ENCODE measurements at places on chromosomes 4 and X. TPM values are rescaled to one million over a fixed set of nuclear protein-coding genes. Genes with fewer than 3 reads are reported as not detected.

The KIT gene
- 3.3 TPM for total RNA-seq

DNA sequence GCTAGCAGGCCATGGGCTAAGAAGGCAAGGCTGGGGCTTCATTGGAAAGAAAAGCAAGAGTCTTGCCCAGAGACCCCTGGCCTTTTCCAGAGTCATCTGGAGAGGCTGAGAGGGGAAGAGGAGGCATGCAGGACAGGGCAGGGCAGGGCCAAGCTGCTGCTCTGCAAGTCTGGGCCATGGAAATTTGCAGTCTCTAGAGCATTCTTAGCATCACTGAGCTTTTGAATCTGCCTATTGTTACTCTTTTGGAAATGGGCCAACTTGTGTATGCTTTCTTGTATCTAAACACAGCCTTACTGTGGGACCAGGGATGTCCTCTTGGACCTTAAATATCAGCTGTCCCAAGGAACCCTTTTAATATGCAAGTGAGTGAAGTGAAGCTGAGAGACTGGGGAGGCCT, 560.5 kb downstream of the MID1IP1 start:
- no peak overlapping the region for H3K27ac ChIP-seq
- H3K4me3 ChIP-seq = no peak overlapping the region
- DNase-seq = no peak
- H3K36me3 ChIP-seq = no peaks in the 10 kb centered on the region

GRCh38 chrX:50204364-50204899, at the start of gene CCNB3:
Gene CCNB3, plus strand, starts transcription at chrX:50204765. Its CDS starts 80,399 bp downstream, at chrX:50285164.
- peak within 1 kb of the TSS; percentile 42 for H3K4me3 ChIP-seq
- H3K27ac ChIP-seq = peak within 1 kb of the TSS; percentile 30
- H3K27me3 ChIP-seq = no peaks in the 10 kb centered on the region
- H3K4me1 ChIP-seq = no peaks in the 10 kb centered on the region

The SOWAHB gene
- total RNA-seq = not detected

DNA sequence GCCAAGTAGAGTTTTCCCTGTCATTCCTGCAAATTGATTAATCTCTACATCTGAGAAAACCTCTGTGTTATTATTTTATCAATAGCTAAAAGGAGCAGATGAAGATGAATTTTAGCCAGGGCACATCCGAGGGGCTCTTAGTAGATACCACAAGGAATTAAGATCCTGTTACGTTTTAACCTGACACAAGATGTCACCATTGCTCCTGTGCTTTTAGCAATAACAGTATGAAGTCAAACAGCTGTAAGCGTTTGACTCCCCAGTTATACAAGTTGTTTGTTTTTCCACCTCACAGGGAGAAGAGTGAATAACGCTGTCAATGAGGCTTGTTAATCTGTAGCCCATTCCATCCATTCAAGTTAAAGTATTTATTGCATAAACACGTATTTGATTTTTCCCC, 76.0 kb upstream of the AP1S2 start:
- H3K4me3 ChIP-seq = no peak overlapping the region
- no peaks in the 10 kb centered on the region for H3K27me3 ChIP-seq
- no peaks in the 10 kb centered on the region for H3K4me1 ChIP-seq
- H3K36me3 ChIP-seq = no peaks in the 10 kb centered on the region

GRCh38 chrX:109872021-109872732, 130.7 kb upstream of the TMEM164 start:
- H3K4me3 ChIP-seq = no peak overlapping the region
- no peaks in the 10 kb centered on the region for H3K36me3 ChIP-seq
- no peaks in the 10 kb centered on the region for H3K27me3 ChIP-seq
- H3K27ac ChIP-seq = no peak overlapping the region

GRCh38 chr4:27360790-27361267, 500.2 kb downstream of the STIM2 start:
- H3K4me3 ChIP-seq = no peak overlapping the region
- H3K4me1 ChIP-seq = no peaks in the 10 kb centered on the region
- no peak overlapping the region for H3K27ac ChIP-seq
- no peaks in the 10 kb centered on the region for H3K36me3 ChIP-seq
- peak; percentile 5 for DNase-seq

- H3K4me3 ChIP-seq = no peak overlapping the region
- no peaks in the 10 kb centered on the region for H3K27me3 ChIP-seq
- no peak for DNase-seq
- no peak overlapping the region for H3K27ac ChIP-seq
- H3K4me1 ChIP-seq = no peaks in the 10 kb centered on the region
Observed at GRCh38 chr4:72073816-72074215, 42.0 kb downstream of the NPFFR2 start.

DNA sequence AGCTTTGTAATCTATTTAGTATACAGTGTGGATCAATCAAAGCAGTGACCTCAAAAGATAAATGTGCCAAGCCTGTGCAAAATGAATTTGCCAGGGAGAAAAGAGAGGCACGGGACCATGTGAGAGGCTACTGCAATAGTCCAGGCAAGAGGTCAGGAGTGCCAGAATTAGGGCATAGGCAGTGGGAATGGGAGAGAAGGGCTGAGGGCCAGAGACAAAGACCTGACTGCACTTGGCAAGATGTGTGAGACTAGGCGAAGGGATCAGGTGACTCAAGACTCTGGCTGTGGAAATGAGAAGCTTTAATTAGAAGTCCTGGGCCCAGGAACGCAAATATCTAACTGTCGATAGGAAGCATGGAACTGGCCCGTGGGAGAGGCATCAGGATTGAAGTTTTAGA, 168.1 kb downstream of the DHX15 start:
- H3K27ac ChIP-seq = no peak overlapping the region
- DNase-seq = peak; percentile 36
- H3K36me3 ChIP-seq = no peaks in the 10 kb centered on the region

DNA sequence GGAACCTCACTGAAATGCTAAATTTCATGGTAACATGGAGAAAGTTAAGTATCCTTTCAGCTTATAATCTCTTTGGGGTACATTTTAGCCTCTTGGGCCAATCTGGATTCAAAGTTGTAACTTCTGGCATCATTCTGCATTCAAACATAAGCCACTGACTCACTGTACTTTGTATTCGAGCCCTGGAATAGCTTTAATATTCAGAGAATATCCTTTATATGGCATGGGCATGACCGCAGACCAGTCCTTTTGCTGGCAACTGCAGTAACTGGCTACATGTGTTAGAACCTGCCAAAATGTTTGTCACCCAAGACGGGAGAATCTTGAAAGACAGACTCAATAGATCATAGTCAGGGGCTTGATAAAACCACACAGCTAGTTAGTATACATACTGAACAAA, 3.3 kb downstream of the GASK1B start:
- no peak for DNase-seq
- H3K36me3 ChIP-seq = peaks cover 4% of the 10 kb centered on the region
- H3K4me3 ChIP-seq = peak overlapping the region; percentile 72
- H3K27me3 ChIP-seq = no peaks in the 10 kb centered on the region

The TMEM35A gene
- total RNA-seq = 0.13 TPM

The VBP1 gene
- 49.1 TPM for total RNA-seq

- H3K36me3 ChIP-seq = no peaks in the 10 kb centered on the region
- no peak overlapping the region for H3K27ac ChIP-seq
- DNase-seq = no peak
Observed at GRCh38 chrX:104330966-104331365, 76.2 kb upstream of the ESX1 start.

GRCh38 chrX:108070891-108071290, 20.5 kb downstream of the PSMD10 start:
- no peak for DNase-seq
- H3K4me3 ChIP-seq = no peak overlapping the region
- H3K27me3 ChIP-seq = peaks cover 44% of the 10 kb centered on the region
- no peaks in the 10 kb centered on the region for H3K4me1 ChIP-seq
- no peak overlapping the region for H3K27ac ChIP-seq
- no peaks in the 10 kb centered on the region for H3K36me3 ChIP-seq

- H3K4me1 ChIP-seq = no peaks in the 10 kb centered on the region
- no peak for DNase-seq
- H3K27ac ChIP-seq = no peak overlapping the region
- no peaks in the 10 kb centered on the region for H3K36me3 ChIP-seq
- H3K4me3 ChIP-seq = no peak overlapping the region
Observed at GRCh38 chr4:87807402-87807801, 8.0 kb downstream of the IBSP start.

The DCHS2 gene
- not detected for total RNA-seq

The SULT1E1 gene
- not detected for total RNA-seq

The GJB1 gene
- not detected for total RNA-seq

DNA sequence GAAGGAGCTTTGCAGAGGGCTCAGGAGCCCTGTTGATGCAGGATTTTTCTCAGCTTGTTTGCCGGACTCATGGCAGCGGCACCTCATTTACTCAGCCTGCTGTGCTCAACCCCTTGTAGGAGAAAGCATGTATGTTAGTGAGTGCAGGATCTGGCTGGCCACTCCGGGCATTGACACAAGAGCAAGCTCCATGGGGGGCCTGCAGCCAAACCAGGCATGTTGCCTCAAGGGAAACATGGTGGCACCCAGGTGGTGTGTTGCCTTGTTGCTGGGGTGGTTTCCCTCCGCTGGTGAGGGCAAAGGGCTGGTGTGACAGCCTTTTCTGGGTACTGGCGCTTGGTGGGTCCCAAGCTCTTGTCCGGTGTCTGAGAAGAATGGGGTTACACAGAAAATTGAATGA, 189.3 kb upstream of the ANXA3 start:
- H3K27me3 ChIP-seq = no peaks in the 10 kb centered on the region
- no peak overlapping the region for H3K27ac ChIP-seq
- H3K4me3 ChIP-seq = no peak overlapping the region
- no peak for DNase-seq
- no peaks in the 10 kb centered on the region for H3K36me3 ChIP-seq
- H3K4me1 ChIP-seq = no peaks in the 10 kb centered on the region

- no peak overlapping the region for H3K4me3 ChIP-seq
- H3K27ac ChIP-seq = no peak overlapping the region
- no peaks in the 10 kb centered on the region for H3K36me3 ChIP-seq
- no peak for DNase-seq
- H3K4me1 ChIP-seq = no peaks in the 10 kb centered on the region
Observed at GRCh38 chr4:61335241-61335763, 135.2 kb downstream of the ADGRL3 start.

DNA sequence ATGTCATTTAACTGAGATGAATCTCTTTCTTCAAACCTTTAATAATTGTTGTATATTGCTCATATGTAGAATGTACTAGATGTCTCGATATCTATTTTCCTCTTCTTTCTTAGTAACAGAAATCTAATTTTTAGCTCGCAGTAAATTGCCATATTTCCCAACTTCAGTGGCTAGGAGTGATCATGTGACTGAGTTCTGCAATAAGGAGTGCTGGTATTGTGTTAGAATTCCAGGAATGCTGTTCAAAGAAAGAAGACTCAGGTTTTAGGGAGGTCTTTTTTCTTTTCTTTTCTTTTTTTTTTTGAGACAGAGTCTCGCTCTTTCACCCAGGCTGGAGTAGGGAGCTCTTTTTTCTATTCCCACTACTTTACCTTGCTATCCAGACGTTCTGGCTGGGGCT, 81.7 kb downstream of the SLC10A7 start:
- H3K27me3 ChIP-seq = no peaks in the 10 kb centered on the region
- H3K27ac ChIP-seq = no peak overlapping the region
- no peak overlapping the region for H3K4me3 ChIP-seq
- no peak for DNase-seq
- H3K36me3 ChIP-seq = no peaks in the 10 kb centered on the region

GRCh38 chr4:158809611-158810486, 41.0 kb downstream of the FNIP2 start:
- H3K27ac ChIP-seq = peak overlapping the region; percentile 85
- no peak overlapping the region for H3K4me3 ChIP-seq
- H3K4me1 ChIP-seq = peaks cover 35% of the 10 kb centered on the region
- no peaks in the 10 kb centered on the region for H3K36me3 ChIP-seq

The BBS12 gene
- 3.4 TPM for total RNA-seq

GRCh38 chr4:51963841-51964517, 56.2 kb downstream of the LRRC66 start:
- no peaks in the 10 kb centered on the region for H3K27me3 ChIP-seq
- no peaks in the 10 kb centered on the region for H3K4me1 ChIP-seq
- H3K27ac ChIP-seq = no peak overlapping the region
- H3K36me3 ChIP-seq = no peaks in the 10 kb centered on the region
- H3K4me3 ChIP-seq = no peak overlapping the region

GRCh38 chrX:19729761-19730160, 157.6 kb downstream of the SH3KBP1 start:
- no peaks in the 10 kb centered on the region for H3K36me3 ChIP-seq
- no peaks in the 10 kb centered on the region for H3K4me1 ChIP-seq
- H3K27me3 ChIP-seq = no peaks in the 10 kb centered on the region
- H3K4me3 ChIP-seq = no peak overlapping the region
- H3K27ac ChIP-seq = no peak overlapping the region
- DNase-seq = no peak

GRCh38 chr4:143599827-143600226, 86.3 kb downstream of the SMARCA5 start:
- H3K36me3 ChIP-seq = no peaks in the 10 kb centered on the region
- H3K27me3 ChIP-seq = no peaks in the 10 kb centered on the region
- no peaks in the 10 kb centered on the region for H3K4me1 ChIP-seq
- H3K27ac ChIP-seq = no peak overlapping the region
- DNase-seq = no peak

- no peaks in the 10 kb centered on the region for H3K36me3 ChIP-seq
- no peak overlapping the region for H3K27ac ChIP-seq
- H3K27me3 ChIP-seq = no peaks in the 10 kb centered on the region
- no peaks in the 10 kb centered on the region for H3K4me1 ChIP-seq
- no peak overlapping the region for H3K4me3 ChIP-seq
- no peak for DNase-seq
Observed at GRCh38 chrX:42565739-42566138, 212.2 kb downstream of the PPP1R2C start.

DNA sequence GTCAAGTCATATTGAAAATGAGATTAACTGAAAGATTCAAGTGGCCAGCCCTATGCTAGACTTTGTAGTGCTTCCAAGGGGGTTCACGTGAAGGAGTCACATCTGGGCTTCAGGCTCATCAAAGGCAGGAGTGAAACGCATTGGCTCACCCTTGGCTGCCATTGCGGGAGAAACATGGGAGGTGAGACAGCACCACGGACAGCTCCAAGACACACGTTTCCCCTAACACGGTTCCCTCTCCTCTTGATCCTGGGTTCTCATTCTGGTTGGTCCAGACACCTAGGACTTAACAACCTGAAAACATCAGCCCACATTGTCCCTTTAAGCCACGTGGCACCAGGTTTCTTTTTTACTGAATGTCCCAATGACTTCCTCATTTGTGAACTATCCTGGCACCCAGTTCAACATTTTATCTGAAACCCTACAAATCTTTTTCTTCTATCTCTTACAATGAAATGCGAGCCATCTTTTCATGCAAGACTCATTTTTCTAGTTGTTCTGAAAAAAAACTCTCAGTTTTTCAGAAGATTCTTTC, 279.0 kb upstream of the VCX3A start:
- H3K4me3 ChIP-seq = no peak overlapping the region
- H3K27me3 ChIP-seq = no peaks in the 10 kb centered on the region
- no peak overlapping the region for H3K27ac ChIP-seq
- no peaks in the 10 kb centered on the region for H3K36me3 ChIP-seq
- H3K4me1 ChIP-seq = no peaks in the 10 kb centered on the region
- DNase-seq = no peak

The MANBA gene
- total RNA-seq = 37.0 TPM

The KLHL4 gene
- 4.6 TPM for total RNA-seq

GRCh38 chr4:47002580-47002979, 9.2 kb upstream of the GABRA4 start:
- no peak overlapping the region for H3K27ac ChIP-seq
- no peak overlapping the region for H3K4me3 ChIP-seq
- no peaks in the 10 kb centered on the region for H3K4me1 ChIP-seq
- no peaks in the 10 kb centered on the region for H3K27me3 ChIP-seq
- H3K36me3 ChIP-seq = no peaks in the 10 kb centered on the region
- no peak for DNase-seq

GRCh38 chrX:41047878-41048534, 37.2 kb upstream of the USP9X start:
- H3K27ac ChIP-seq = no peak overlapping the region
- H3K36me3 ChIP-seq = no peaks in the 10 kb centered on the region
- no peak overlapping the region for H3K4me3 ChIP-seq
- DNase-seq = no peak
- no peaks in the 10 kb centered on the region for H3K4me1 ChIP-seq
